ENCODE measurements at places on chromosomes 3 and 15.

DNA sequence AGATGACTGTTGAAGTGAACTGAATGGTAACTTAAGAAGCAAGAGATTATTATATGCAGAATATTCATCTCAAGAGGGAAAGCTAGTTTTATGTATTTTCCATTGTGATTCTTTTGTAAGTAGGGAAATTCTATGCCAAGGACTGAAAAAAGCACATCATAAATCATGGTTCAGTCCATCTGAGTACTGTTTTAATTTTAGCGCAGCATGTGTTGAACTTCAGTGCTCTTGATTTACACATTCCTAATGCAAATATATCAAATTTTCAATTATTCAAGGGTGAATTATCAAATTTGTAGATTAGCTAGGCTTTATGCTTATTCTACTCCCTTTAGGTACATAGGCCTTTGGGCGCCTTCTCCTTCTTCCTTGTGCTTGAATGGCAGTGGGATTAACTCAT is 50.3 kb upstream of the TCF12 start:
- no peak for DNase-seq

GRCh38 chr3:126435456-126436315 is 40.0 kb downstream of the ZXDC start:
- DNase-seq, result no peak

DNA sequence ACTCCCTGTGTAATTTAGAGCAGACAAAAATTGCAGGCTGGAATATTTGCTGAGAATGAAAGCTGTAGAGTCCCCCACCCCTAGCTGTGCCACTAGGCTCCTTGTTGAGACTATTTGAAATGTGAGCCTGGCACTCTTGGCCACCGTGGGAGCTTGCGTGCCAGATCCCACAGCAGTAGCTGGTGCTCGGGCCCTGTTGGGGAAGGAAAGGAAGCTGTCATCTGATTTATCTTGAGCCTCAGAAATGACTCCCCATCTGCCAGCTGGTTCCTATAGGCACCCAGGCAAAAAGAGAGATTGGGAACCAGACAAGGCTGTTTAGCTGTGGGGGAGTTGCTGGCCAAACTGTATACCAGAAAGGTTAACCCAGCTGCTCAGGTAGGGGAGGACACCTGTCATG is 23.4 kb upstream of the CLEC3B start:
- DNase-seq, result no peak

DNA sequence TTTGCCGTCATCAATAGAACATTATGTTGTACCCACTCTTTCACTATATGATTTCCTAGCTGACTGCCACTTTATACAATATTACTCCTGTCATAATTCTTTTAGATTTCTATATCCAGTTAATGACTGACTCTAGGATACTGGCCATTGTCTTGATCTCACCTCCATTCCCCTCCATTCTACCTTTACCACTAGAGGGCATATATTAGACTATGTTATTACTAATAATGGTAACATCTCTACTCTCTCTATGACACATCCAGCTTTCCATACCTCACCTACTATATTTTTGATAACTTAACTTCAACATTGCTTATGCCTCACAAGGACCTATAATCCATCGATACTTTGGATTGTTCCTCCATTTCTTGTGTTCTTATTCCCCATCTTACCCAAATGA is 31.4 kb upstream of the POU1F1 start:
- peak; percentile 1 for DNase-seq

GRCh38 chr3:45783667-45784066 is 12.7 kb downstream of the SLC6A20 start:
- no peak for DNase-seq

- no peak for DNase-seq
These were observed 17.5 kb downstream of the SENP7 start for GRCh38 chr3:101495552-101495951.

- no peak for DNase-seq
These were observed 67.3 kb upstream of the RASGRF1 start for GRCh38 chr15:79157631-79158592.

- no peak for DNase-seq
These were observed 74.4 kb upstream of the TLE3 start for GRCh38 chr15:70172124-70172523.

- DNase-seq, result no peak
These were observed 12.8 kb downstream of the AKAP13 start for GRCh38 chr15:85393210-85393609.

DNA sequence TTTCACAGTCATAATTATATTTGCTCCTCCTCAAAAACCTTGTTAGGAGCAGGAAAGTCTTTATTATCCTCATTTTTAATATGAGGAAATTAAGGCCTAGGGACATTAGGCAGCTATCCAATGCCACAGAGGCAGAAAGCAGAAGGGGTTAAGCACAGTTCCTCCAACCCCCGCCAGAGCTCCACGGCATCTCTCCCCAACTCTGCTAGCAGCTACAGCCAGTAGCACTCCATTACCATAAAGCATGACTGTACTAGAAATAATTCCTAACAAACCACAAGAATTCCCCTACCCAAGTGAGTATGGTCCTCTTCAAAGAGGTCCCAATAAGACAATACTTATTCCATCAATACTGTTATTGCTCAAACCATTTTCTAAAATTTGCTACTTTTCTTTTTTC is 9.8 kb downstream of the HEG1 start:
- DNase-seq, result peak; percentile 90

GRCh38 chr15:52172869-52173268 is 18.3 kb downstream of the GNB5 start:
- DNase-seq, result no peak

GRCh38 chr15:99009741-99010330 is 2.2 kb upstream of the PGPEP1L start:
- peak; percentile 29 for DNase-seq

- DNase-seq, result peak; percentile 77
These were observed 60.6 kb downstream of the TCF12 start for GRCh38 chr15:56978898-56979662.

GRCh38 chr3:64082411-64082810 is 59.1 kb upstream of the PSMD6 start:
- no peak for DNase-seq

GRCh38 chr3:182908471-182908870 is 71.9 kb downstream of the DCUN1D1 start:
- DNase-seq, result peak; percentile 46

- DNase-seq, result no peak
These were observed 443.3 kb downstream of the MAGI1 start for GRCh38 chr3:65595222-65596028.

- DNase-seq, result no peak
These were observed 54.4 kb downstream of the SLC6A6 start for GRCh38 chr3:14456794-14457193.

DNA sequence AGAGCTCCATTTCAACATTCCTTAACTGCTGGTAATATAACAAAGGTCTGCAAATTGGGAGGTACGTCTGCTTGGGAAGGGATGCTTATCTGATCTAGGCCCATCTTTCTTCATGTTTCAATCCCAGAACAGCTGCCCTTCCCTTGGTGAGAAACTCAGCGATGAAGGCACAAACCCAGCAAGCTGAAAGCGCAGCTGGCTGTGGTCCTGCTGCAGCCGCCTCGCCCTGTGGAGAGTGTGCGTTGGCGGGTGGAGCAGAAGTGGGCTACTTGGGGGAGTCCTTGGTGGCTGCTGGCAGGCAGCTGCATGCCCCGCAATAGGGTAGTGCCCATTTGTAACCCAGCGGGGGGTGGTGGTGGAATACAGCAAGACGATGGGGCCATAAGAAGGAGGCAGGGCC is 160.6 kb upstream of the WNT5A start:
- DNase-seq, result no peak

DNA sequence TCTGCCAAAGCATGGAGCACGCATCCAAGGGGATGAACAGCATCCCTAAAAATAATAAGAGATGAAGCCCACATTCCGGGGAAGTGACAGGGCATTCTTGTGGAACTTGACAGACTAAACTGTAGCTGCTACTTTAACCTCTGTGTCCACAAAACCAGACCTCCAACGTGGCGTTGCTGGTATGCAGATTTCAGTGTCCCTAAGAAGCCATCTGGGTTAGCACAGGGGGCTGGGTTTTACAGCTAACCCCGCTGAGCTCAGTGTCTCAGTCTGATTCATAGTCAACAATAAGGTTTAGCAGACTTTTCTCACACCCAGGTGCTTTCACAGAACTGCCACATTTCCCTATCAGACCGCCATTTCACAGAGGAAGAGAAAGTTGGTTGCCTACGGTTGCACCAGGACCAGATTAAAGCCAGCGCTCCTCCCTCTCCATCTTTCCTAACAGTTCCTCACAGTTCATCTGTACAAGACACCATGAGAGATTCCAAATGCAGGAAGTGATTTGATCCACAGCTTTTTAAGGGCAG is 61.6 kb upstream of the CTDSPL start:
- peak; percentile 78 for DNase-seq

DNA sequence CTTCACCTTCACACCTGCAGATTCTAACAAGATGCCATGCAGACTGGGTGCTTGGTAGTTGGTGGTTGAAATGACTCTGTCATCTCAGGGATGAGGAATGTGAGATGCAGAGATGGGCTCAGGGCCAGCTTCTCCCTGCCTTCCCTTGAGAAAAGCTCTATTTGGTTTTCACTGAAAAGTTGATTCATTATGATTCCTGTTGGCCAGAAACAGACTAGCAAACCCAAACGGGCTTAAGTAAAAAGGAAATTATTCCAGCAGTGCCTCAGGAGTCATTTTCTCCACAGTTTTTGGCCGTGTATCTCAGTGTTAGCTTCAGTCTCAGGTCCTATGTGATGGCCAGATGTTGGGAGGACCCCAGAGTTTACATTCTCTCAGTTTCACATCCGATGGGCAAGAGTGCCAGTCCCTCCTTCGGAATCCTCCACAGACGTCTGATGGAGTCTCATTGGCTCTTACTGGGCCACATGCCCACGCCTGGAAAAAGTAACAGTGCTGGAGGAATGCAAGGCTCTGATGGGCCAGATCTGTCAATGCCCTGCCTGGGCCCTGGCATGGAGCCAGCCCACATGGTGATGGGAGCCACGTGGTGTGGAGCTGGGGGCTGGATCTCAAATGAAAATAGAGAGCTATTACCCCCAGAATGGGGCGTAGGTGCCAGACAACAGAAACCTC is 22.3 kb upstream of the SACM1L start:
- peak; percentile 88 for DNase-seq

GRCh38 chr3:124962403-124962940 is 27.9 kb upstream of the MUC13 start:
- peak; percentile 41 for DNase-seq
